ENCODE measurements at places on chromosomes 4 and X.

DNA sequence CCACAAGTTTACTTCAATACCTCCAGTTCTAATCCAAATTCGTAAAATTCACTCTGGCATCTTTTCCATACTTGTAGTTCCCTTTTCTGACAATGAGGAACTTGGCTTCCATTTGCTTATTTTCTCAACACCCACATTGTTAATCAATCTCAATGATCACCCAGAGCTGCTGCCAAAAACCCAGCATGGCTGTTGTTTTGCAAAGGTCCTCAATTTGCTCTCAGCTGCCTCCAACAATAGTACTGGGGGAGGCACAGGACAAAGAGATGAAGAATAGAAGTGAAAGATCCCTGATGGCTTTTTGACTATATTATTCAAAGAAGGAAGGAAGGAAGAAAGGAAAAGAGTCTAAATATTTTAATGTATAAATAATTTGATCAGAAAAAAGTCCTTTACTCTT, 847.8 kb downstream of the RAPGEF2 start:
- DNase-seq, result no peak

DNA sequence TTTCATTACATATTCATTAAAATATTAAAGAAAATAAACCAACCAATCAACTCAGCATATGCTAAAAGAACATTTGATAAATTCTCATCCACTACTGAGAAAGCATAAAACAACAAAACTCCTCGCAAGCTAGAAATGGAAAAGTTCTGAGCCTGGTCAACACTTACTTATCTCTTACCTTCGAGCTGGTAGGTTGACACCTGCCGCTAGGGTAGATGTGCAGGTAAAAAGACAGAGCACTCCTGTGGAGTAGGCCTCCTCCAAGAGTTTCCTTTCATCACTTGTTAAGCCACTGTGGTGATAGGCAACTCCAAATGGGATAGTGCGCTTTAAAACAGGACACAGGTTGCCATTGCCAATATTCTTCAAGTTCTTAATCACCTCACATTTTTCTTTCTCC, 18.9 kb downstream of the HELQ start:
- DNase-seq, result no peak

DNA sequence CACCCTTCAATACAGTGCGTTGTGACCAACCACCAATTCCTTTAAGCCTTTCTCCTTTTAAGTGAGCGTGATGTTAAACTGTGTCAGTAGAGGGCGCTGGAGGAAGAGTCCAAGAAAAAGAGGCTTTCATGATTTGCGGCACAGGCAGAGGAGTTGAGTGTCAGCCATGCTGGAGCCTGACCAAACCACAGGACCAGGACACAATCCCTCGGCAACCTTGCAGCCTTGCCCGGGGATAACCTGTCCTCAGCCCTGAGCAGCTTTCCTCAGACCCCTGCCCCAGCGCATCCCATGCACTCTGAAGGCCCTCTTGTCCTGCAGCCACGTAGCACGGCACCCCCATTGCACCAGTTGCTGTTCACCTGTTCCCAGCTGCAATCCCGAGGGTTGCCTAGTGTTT, 53.5 kb upstream of the SMIM31 start:
- no peak for DNase-seq

DNA sequence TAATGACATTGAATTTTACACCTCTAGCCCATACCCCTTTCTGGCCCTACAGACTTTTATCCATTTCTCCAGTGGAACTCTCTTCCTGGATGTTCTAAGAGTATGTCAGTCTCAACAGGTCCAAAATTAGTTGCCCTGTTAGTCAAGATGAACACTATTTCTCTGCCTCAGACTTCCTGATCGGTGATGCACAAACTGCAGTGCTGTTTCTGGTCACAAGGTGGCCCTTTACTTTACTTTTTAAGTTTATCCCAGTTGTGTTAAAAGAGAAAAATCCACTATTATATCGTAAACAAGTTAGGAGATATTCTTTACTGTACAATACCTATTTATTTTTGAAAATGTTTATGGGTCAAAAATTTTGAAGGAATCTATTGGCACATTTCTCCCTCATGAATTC, 13.1 kb downstream of the TCEAL7 start:
- DNase-seq, result no peak

- DNase-seq, result no peak
Measured at GRCh38 chr4:150217192-150217591, 138.9 kb downstream of the DCLK2 start.

DNA sequence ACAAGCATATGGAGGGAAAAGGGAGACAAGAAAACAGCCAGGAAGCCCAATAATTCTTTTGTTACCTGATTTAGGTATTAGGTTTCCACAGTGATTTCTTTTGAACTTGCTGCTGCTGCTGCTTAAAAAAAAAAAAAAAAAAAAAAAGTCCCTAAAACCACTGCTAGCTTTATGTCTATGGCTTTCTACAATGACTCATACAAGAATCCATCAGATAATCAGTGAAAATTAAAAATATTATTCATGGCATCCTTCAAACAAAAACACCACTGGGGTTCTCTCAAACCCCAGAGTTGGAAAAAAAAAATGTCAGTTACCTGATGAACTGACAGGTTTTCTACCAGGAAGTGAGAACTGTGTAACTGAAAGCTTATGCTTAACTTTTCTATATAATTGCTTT, 14.3 kb downstream of the EPHA5 start:
- DNase-seq, result no peak

GRCh38 chr4:42809419-42810084, 83.0 kb upstream of the GRXCR1 start:
- no peak for DNase-seq

DNA sequence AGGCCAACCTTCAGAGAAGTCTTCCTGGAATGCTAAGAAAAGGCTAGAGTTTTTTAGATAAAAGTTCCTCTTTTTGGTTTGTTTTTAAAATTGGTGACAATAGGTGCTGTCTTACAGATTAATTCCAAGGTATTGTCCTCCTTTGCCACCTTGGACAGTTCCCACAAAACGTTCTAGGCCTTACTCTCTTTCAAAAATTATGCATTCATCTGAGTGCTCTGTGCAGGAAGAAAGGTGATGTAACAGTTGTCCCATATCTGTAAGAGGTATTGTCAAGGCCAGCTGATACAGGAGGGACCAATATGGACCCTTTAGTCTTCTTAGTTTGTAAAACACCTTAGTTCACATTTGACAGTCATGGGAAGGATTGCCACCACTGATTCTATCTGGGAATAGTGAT, 15.9 kb upstream of the CXCL5 start:
- DNase-seq, result no peak

DNA sequence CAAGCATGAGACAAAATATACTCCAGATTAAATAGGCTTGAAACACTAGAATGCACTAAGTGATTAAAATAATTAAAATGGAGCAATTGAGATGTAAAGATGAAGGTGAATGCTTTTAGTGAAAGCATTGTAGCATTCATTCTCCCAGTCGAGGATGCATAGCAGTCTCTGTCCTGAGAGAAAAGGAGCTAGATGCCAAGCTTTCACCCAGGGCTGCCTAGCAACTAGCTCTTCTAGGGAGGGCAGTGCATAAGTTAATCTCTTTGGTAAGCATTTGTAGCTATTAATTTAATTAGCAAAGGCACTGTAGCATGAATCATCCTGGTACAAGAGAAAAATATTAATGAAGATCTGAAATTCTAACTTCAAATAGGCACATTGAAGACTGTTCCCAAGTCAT, 1014.8 kb downstream of the C4orf33 start:
- DNase-seq, result no peak

DNA sequence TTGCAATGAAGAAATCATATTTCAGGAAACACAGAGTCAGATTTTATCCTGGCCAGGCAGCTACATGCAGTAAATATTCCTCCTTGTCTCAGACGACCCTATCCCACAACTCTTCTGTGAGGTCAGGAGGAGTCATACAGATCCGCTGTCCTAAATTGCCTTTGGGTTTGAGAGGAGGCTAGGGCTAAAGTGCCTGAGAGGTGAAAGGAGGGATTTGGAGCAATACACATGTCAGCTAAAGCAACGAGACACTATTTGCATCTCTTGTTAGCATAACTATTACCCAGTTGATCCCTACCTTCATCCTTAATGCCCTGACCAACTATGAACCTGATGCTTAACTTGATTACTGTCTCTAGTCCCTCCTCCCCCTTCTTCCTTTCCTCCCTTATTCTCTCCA, 98.6 kb downstream of the TBC1D19 start:
- DNase-seq, result no peak

GRCh38 chr4:156677131-156677531, 294.5 kb downstream of the PDGFC start:
- DNase-seq, result no peak

DNA sequence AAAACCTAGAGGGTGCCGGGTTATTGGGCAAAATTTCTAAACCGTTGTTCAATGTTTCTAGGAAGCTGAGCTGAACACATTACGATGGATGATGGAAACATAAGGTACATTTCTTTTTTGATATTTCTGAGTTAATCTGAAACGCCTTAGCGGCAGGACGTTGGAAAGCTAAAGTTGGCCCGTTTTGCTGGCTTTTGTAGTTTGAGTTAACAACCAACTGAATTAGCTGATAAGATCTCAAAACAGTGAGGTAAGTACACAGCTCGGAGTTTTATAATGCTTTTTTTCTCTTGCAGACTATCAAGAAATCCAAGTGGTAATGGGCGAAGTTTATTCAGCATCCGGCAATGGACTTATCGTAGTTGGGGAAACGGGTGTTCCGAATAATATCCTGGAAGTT, 73.5 kb downstream of the PRSS12 start:
- no peak for DNase-seq

- DNase-seq, result no peak
Measured at GRCh38 chr4:181046809-181047208, 1196.4 kb upstream of the TENM3 start.

DNA sequence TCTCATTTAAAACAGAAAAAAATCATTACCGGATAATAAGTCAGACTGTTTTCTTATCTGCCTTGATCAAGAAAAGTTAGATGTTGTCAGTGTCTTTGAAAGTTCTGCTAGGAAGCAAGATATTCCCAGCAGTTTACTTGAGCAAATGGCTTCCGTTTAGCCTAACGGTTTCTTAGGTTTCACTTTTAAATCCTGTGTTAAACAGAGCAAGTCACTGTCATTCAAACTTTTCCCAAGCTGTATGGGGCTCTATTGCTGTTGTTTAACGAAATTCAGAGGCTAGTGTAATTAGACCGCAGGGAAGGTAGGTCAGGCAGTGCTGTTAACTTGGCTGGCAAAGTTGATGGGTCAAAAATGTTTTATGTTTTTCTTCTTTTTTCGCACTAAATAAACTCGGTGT, 80.3 kb upstream of the NEIL3 start:
- no peak for DNase-seq

- DNase-seq, result no peak
Measured at GRCh38 chr4:89070041-89070440, 13.1 kb upstream of the FAM13A start.

GRCh38 chr4:184826691-184827270, 1.0 kb upstream of the ACSL1 start:
- no peak for DNase-seq

All from stimulated activated effector memory CD8-positive, alpha-beta T cell treated with anti-CD3 and anti-CD28 coated beads, Interleukin-12 subunit alpha, Interleukin-12 subunit beta, amount 100 ng/mL, for 72 hours (primary cell).